ENCODE measurements at places on chromosomes 7 and 10. TPM values are rescaled to one million over a fixed set of nuclear protein-coding genes. Genes with fewer than 3 reads are reported as not detected.
A peak's percentile ranks its signal among the peaks of the same experiment; 100 is the strongest.

AGFG2 gene
- 9.9 TPM for total RNA-seq

GRCh38 chr10:3110782-3111620 is 43.7 kb downstream of the PFKP start:
- DNase-seq = no peak

GRCh38 chr7:142808802-142809583 is 38.2 kb downstream of the PRSS2 start:
- peak; percentile 96 for DNase-seq

PDE1C gene
- not detected for total RNA-seq
